ENCODE measurements at places on chromosomes 6 and 20.

DNA sequence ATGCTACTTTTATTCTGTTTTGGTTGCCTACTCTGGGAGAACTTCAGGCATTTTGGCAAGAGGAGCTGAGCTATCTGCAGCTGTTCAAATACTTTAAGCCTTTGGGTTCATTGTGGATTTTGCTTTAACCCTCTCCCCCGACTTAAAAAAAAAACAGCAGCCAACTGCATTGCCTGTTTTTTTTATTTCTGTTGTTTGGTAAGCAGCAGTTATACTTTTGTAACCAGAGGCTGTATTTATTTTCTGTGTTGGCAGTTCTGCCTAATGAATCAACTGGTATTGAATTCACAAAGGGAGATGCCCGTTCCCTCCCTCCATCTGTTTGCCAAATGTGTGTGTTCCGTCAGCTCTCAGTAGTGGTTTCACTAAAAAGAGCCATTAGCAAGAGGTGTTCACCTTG, 484.0 kb downstream of the UTRN start:
- DNase-seq = no peak

GRCh38 chr20:3164763-3165410, 5.2 kb upstream of the FASTKD5 start:
- no peak for DNase-seq

DNA sequence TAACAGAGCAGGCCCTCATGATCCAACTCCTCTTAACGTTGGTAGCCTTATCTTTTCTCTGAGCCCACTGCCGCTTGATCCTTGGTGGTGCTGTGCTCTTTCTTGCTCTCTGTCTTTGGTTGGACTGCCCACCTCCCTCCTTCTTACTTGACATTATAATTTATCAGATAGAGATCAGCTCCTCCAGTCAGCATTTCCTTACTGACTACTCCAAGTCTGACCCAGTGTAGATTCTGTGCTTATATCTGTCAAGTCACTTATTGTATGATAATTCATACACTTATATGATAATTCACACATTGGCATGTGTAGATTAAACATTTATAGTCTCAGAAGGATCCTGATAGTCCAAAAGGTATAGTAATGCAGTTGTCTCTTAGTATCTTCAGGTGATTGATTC, 18.1 kb downstream of the PTPRA start:
- no peak for DNase-seq

DNA sequence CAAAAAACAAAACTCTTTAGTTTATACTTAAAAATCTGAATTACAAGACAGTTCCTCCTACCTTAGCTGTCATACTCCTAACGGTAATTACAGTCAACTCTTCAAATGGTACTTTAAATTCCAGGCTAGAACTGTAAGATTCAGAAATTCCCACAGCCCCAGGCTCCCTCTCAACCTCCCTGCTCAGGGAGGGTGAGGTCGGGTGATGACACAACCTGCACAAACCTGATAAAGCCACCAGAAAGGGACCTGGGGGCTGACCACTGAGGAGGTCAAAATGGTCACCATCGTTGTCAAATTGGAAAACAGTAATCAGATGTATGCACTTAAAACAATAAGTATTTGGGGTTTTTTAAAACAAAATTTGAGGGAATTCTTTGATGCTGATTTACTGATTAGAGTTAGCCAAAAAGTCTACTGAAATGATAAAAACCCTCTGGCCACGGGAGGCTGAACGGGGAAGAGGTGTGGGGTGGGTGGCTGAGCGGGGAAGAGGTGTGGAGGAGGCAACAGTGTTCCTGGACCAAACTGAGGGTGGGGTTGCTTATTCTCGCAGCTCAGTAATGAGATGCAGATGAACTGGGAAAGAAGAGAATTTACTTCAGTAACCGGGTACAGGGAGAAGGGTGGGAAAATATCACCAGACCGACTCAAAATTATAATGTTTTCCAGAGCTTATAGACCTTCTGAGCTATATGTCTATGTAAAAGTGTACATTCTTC, 52.4 kb downstream of the SLC22A1 start:
- no peak for DNase-seq

- DNase-seq = no peak
These were observed 49.9 kb downstream of the STK4 start for GRCh38 chr20:45016089-45016671.

DNA sequence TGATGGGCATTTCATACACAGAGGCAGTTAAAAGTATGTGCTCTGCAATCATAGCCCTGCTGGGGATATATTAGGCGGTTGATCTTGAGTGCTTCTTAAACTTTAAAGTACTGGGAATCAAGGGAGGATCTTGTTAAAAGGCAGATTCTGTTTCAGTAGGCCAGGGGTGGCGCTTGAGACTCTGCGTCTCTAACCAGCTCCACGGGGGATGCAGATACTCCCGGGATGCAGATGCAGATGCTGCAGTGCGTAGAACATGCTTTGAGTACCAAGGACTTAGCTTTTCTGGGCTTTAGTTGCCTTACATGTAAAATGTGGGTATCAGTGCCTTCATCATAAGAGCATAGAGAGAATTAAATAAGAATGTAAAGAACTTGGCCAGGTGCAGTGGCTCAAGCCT, 44.4 kb upstream of the ENPP5 start:
- DNase-seq = no peak

DNA sequence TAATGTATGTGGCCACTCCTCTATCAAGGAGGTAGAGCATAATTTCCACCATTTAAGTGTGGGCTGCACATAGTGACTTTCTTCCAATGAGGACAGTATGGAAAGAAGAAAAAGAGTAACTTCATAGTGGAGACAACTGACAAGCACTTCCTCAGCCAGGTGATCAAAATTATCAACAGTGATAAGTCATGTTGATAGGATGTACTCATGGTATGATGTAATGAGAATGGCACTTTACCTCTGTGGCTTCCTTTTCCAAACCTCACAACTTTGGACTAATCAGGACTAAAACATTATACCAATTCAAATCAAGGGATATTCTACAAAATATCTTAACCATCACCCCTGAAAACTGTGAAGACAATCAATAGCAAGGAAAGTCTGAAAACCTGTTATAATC, 302.3 kb upstream of the CITED2 start:
- DNase-seq = no peak

DNA sequence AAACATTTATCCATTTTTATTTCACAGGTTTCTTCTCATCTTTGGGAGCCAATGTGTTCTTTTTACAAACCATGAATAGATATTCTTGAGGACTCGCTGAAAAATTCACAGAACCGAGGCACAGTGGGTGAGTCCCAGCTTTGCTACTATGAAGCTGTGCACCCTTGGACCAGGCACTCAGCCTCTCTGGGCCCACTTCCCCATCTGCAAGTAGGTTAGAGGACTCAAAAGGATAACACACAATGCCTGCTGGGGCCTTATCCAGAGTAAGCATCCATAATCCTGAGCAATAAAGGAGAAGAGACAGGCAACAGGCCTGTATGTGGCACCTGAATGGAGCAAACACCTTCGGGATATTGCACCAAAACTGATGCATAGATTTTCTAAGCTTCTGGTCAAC, 153.3 kb downstream of the PREX1 start:
- DNase-seq = no peak

- DNase-seq = no peak
These were observed 72.3 kb upstream of the TOX2 start for GRCh38 chr20:43842126-43843020.

GRCh38 chr20:2956480-2956879, 83.2 kb downstream of the PTPRA start:
- DNase-seq = no peak

- DNase-seq = no peak
These were observed 103.5 kb upstream of the AKAP12 start for GRCh38 chr6:151136141-151136755.

DNA sequence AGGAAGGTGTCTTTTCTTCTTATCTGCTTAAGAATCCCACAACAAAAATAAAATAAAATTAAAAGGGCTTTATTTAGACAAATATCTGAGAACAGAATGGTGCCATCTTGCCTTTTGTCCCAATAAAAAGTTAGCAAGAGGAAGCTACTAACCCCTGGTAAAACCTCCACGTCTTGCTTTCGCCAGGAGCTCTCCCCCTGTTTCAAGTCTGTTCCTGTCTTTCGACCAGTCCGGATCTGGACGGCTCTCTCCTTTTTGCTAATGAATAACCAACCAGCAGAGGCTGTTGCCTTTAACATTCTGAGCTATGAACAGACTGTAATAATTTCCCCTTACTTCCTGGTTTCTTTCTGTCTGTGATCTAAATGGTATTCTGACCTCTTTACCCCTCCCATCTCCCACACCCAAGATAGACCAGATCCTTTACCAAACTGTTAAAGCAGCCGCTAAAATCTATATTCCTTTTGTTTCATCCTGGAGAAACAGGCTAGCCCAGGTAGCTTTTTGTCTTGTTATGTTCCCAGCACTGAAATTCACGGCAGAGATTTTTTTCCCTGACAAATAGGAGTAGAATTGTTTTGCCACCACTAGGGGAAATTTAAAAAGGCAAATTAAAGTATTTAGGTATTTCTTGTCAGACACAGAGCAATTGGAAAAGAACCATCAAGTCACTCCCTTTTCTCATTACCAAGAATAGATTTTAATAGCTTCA, at the start of gene FRK:
Gene FRK (minus strand): TSS at position 320 of the 712 bp plus-strand sequence. CDS start 580 bp downstream, outside the sequence.
- no peak for DNase-seq

GRCh38 chr6:140677781-140678528, 1303.5 kb upstream of the CITED2 start:
- no peak for DNase-seq

DNA sequence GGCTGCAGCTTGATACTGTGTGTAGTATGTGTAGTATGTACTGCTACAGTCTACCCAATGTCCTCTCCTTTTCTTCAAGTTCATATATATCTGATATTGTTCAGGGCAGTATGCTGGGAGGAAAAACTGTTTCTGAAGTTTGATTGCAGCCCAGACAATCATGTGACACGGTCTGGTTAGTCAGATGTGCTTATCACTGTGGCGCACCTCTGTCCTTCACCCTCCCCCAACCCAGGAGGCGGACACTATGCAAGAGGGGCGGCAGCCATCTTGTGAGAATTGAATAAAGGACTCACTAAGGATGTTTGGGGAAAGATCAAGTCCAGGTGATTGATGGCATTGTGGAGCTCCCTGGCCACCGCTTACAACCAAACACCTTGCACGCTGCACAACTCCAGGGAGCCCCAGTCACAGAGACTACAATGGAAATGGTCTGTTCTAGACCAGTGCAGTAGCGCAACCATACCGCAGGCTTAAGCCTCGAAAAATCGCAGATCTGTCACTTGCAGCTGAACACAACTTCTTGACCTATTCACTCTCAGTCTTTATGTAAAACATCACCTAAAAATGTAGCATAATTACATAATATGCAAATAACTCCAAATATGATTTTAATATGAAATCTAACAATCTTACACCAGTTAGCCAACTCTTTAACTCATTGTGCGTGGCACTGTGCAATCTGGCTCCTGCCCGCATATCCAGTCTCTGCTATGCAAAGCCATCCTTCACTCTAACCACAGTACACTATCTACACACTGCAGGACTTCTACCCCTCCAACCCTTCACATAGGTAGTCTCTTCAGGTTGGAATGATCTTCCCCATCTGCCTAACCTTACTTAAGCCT, 79.3 kb downstream of the VGLL2 start:
- DNase-seq = no peak

GRCh38 chr20:59247731-59248684, 52.4 kb upstream of the EDN3 start:
- peak; percentile 50 for DNase-seq

GRCh38 chr20:2817891-2818595, 1.9 kb downstream of the TMEM239 start:
- DNase-seq = no peak

DNA sequence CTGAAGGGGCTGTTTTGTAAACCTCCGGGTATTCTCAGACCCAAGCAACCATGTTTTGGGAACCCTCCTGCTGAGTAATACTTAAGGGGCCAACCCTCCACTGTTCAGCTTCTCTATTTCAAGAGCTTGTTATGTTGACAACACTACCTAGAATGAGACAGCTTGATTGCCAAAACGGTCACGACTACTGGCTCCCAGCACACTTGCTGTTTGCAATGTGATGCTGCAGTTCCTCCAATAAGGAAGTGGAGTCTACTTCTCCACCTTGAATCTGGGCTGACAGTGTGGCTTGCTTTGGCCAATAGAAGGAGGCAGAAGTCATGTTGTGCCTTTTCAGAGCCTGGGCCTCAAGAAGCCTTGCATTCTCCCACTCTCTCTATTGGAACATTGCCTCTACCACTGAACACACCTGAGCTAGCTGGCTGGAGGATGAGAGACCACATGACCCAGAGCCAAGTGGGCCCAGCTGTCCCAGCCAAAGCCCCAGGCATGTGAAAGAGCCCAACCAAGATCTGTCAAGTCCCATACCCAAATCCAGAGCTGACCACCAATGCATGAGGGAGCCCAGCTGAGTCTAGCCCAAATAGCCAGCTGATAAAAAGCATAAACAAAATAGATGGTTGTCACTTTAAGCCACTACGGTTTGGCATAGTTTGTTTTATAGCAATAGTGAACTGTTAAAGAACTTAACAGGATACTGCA, 108.0 kb downstream of the PRND start:
- DNase-seq = peak; percentile 92

DNA sequence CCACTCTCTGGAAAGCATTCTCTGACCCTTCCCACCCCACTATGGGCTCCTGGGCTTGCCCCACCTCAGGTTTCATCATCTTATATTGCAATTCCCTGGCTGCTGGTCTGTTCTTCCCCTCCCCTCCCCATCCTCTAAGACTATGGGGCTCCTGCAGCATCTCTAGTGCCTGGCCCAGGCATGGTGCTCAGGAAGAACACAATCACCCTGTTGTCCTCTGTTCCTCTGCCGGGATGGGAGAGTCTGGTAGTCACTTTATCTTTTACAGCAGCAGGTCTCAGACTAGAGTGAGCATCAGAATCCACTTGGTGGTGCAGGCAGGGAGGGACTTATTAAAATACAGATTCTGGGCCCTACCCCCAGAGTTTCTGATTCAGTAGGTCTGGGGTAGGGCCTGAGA, 5.0 kb upstream of the LPIN3 start:
- DNase-seq = no peak

All from inflammatory macrophage (primary cell).